Fibroblast of the conjunctiva (primary cell): ENCODE measurements at places on chromosomes 6 and 20.

DNA sequence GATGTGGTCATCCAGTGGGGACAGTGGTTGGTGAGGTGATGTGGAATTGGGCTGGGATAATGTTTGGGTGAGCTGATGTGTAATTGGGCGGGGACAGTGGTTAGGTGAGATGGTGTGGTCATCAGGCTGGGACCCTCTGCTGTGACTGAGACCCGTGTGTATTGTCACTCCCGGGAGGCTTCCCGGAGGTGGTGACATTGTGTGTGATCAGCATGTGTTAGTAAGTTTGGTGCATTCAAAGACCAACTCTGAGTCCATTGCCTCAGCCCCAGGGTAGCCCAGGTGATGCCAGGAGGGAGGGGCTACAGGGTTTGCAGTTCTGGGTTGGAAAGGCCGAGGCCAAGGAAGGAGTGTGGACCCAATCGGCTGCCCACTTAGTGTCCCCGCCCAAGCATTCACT is 375.5 kb downstream of the TAF4 start:
- no peak for DNase-seq

DNA sequence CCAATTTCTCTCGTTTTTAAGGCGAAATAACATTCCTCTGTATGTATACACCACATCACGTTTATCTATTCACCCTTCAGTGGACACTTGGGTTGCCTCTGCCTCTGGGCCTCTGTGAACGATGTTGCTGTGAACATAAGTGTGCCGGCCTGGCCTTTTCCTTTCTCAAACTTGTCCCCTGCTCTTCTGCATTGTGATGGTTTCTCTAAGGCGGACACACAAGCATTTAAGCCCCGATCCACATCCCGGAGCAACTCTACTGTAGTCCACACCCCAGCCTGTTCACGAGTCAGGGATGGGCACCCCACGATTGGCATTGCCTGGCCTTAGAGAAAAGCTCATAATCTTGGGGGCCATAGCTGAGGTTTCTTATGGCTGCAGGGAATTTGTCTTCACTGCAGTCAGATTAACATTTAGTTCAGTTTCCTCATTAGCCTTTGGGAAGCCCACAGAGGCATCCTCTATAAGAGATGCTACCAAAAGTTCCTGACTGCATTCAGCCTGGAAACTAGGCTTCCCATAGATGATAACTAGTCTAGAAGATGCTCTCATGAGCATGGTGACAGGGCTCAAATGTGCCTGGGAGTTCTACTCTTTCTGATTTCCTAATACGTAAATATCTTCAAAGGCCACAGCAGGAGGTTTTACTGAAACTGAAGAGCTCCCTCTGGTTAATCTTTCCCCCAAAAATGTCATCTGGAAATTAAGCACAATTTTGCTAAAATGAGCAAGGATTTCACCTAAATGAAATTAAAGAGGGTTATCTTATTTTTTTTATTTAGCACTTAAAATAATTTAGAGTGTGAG is 762 bp downstream of the ZC3H12D start:
- DNase-seq = no peak

DNA sequence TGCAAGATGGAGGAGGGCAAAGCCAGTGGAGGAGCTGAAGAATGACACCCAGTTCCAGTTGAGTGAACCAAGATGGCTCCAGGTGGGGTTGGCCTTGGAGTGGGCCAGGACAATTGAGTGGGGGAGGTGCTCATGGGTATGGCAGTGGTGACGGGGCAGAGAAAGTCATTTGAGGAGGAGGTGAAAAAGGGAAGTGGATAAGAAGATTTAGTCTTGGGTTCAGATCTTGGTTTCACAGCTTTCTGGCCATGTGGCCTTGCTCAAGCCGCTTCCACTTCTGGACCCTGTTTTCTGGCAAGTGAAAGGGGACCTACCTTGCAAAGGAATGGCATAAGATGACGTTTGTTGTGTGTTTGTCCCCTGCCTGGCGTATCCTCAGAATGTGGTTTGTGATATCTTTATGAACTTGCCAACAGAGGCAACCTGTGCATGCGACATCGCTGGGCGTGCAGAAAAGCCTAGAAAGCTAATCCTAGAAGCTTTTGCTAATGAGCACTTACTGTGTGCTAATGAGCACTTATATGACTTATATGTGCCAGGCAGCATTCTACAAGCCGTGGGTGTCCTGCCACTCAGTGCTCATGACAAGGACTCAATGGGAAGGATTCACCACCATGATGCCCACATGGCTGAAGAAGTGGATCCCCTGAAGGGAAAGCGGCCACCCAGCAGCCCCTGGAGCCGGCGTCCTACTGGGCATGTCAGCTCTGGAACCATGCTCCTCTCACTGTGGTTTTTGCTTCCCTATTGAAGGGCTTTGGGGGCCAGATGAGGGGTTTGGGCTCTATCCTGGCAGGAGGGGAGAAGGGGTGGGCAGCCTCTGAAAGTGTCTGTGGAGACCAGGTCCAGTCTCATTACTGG is 23.6 kb upstream of the STX16 start:
- DNase-seq = no peak

GRCh38 chr6:123022975-123023374 is 26.9 kb downstream of the CLVS2 start:
- DNase-seq = no peak

- DNase-seq = no peak
Measured at GRCh38 chr20:62516338-62516737, 40.5 kb upstream of the GATA5 start.

DNA sequence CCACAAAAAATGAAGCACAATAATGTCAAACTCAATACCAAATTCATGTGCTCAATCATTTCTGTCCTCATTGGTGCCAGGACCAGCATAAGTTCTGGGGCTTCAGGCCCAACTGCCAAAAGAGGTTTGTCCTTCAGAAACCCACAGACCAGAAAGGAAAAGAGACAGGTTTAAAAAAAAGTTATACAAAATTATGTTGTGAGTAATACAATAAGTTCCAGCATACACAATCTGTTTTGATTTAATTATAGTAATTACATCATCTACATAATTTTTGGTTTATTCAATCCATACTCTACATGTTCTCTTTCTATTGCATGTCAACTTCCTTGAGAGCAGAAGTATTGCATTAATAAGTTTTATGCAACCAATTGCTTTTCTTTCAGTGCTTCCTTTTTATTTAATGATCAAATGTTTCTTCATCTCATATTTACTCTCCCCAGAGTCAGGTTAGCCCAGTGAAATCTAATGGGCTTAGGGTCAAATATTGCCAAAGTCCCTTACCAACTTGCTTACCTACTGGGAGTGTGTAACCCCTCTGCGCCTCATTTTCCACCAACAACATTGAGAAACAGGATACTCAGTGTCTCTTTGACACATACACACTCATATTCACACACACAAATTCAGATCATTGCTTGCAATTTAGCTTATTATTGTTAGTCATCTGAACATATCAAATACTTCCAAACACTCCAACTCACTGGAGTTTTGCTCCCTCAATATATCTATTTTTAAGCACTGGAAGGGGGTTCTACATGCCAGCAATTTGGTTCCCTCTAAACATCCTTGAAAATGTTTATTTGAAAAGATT is 424.4 kb upstream of the MARCKS start:
- no peak for DNase-seq

DNA sequence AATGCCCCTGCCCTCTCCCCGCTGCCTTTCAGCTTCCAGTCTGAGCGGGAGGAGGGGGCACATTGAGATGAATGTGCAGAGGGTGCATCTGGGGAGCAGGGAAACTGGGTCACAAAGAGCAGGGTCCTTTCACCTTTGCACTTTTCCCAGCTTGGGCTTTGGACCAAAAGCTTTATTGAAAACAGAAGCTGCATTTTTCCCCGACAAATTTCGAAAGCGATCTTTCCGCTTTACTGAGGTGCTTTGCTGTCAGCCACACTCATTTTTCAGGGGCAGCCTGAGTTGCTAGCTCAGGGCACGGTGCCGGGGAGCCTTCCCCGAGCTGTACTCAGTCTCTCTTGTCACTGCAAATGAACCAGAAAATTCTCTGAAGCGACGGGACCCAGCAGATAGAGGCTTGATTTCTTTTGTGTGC is 283.7 kb upstream of the SOX4 start:
- DNase-seq = no peak

DNA sequence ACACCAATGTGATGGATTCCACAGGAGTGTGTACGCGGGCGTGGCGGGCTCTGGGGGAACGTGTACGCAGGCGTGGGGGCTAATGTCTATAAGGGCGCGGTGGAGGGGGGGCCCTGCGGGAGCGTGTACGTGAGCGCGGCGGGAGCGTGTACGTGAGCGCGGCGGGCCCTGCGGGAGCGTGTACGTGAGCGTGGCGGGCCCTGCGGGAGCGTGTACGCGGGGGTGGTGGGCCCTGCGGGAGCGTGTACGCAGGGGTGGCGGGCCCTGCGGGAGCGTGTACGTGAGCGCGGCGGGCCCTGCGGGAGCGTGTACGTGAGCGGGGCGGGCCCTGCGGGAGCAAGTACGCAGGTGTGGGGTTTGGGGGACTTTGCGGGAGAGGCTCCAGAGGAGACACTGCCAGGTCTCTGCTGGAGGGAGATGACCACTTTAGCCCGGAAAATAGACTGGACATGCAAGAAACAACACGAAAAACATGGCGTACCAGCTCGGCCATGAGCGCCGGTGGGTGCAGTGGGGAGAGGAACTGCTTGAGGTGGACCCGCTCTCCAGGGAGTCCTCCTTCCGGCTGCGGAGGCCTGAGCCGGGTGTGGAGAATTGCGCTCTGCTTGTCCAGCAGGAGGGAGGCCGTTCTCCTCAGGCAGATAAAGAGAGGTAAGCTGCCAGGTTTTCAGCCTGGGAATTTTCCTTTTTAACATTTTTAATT is 27.8 kb upstream of the SMOC2 start:
- DNase-seq = no peak

DNA sequence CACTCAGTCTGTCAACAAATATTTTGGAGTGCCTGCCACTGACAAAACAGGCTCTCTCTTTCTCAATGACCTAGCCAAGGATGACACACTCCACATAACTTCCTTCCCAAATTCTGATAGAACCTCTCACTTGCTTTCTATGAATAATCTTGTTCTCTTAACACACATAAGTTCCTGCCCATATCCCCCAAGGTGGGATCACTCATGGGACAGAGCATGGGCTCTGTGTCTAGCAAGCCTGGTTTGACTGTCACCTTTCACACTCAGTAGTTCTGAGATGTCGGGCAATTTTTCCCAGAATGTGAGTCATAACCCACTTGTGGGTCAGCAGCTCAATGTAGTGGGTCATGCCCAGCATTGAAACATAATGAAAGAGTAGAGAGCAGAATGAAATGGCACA is 78.1 kb downstream of the LRFN2 start:
- no peak for DNase-seq

DNA sequence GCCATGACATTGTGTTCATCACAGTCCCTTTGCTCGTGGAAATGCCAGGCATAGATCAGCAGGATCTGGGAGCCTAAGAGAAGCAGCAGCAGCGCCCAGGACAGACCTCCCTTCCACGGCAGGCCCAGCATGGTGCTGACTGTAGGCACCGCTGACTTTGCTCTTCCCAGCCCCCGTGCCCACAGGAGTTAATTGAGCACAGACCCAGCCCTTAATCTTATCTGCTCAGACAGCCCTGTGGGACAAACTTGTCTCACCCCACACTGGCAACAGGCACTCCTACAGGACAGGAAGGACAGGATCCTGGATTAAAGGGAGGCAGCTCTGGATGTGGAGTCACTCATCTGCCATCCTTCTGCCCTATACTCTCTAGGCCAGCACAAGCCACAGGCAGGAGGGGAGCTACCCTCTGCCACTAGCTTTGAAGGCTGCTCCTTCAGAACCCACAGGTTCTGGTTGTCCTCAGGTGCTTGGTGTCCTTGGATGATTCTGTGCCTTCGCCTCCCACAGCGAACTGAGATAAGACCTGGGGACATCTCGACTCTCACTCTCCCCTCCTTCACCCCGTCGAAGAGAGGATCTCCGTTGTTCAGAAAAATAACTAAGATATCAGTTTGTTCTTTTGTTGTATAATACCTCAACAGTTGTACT is at the start of gene CST9L:
CST9L (minus strand) TSS at position 165 of the 651 bp plus-strand sequence; CDS start at position 131, 34 bp downstream.
- no peak for DNase-seq
